ENCODE measurements at places on chromosomes 11 and 22. TPM values are rescaled to one million over a fixed set of nuclear protein-coding genes. Genes with fewer than 3 reads are reported as not detected.

The DRD2 gene
- total RNA-seq, result 0.20 TPM

The OR6A2 gene
- total RNA-seq, result 0.27 TPM

The MMP12 gene
- not detected for total RNA-seq

The TRIM48 gene
- not detected for total RNA-seq

The MRGPRE gene
- not detected for total RNA-seq

The RIC3 gene
- 15.7 TPM for total RNA-seq

DNA sequence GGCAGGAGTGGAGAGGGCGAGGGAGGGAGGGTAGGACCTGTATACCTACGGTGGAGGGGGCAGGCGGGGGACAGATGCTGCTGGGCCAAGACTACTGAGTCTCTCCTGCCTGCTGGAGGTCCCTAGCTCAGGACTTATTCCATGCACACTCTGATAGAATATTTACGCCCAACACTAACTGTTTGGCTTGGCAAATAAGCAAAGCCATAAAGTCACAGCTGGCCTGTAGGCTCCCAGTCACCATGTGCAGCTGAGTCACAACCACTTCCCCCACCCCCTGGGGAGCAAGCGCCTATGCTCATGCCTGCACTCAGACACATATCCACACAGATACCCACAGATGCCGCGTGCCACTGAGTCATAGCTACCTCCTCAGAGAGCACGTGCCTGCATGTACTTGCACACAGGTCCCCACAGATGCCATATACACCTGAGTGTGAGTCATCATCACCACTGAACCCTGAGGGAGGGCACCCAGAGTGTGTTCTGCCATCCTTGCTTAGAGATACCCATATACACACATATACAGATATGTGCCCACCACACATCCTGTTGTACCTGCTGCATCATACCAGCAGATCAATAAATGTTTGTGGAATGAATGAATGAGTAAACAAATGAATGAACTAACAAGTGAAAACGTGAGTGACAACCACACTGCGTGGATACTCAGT is 95.8 kb downstream of the SWAP70 start:
- 0 out of 2 replicates have a peak, but pooled peaks cover 3% of the 10 kb centered on the region for H3K27me3 ChIP-seq
- no peaks in the 10 kb centered on the region for H3K36me3 ChIP-seq
- DNase-seq, result no peak
- H3K27ac ChIP-seq, result no peak overlapping the region
- peaks cover 35% of the 10 kb centered on the region for H3K4me1 ChIP-seq

DNA sequence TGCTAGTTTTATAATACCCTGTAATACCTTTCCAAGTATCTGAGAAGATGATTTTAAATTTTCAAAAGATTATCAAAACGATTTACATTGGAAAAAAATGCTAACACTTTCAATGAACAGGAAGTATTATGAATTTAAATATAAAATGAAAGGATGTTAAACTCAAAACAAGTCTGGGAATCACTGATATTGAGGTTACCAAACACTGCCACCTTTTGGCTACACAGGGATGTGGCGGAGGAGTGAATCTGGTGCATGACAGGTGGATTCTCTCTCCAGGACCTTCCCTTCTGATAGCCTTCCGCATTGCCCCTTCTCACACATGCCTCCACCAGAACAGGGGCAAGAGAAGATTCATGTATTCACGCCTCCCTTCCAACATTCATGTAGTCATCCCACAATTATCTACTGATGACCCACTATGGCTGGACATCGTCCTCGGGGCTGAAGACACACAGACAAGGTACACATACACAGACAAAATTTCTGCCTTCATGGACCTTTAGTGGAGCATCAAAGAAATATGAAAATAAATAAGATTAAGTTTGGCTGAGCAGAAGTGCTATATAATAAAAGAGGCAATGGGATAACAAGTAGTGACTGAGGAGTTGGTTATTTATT is 34.7 kb downstream of the ATG16L2 start:
- H3K4me3 ChIP-seq, result no peak overlapping the region
- no peak overlapping the region for H3K27ac ChIP-seq
- H3K36me3 ChIP-seq, result no peaks in the 10 kb centered on the region
- H3K4me1 ChIP-seq, result no peaks in the 10 kb centered on the region
- DNase-seq, result peak; percentile 54

DNA sequence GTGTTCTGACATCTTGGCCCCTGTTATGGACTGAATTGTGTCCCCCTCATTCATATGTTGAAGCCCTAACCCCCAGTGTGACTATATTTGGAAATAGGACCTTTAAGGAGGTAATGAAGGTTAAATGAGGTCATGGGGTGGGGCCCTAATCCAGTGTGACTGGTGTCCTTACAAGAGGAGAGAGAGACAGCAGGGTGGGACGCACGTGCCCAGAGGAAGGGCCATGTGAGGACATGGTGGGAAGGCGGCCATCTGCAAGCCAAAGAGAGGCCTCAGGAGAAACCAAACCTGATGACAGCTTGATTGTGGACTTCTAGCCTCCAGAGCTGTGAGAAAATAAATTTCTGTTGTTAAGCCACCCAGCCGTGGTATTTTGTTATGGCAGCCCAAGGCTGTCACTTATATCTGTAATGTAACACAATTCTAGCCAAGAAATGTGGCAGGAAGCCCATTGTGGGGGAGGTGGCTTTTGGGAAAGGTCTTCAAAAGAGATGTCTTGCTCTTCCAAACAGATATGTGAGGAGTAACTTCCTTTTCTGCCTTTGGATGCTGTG is 23.7 kb downstream of the SLC22A6 start:
- DNase-seq, result no peak
- no peak overlapping the region for H3K4me3 ChIP-seq
- H3K4me1 ChIP-seq, result peaks cover 8% of the 10 kb centered on the region
- no peaks in the 10 kb centered on the region for H3K36me3 ChIP-seq
- peaks cover 3% of the 10 kb centered on the region for H3K27me3 ChIP-seq
- no peak overlapping the region for H3K27ac ChIP-seq

DNA sequence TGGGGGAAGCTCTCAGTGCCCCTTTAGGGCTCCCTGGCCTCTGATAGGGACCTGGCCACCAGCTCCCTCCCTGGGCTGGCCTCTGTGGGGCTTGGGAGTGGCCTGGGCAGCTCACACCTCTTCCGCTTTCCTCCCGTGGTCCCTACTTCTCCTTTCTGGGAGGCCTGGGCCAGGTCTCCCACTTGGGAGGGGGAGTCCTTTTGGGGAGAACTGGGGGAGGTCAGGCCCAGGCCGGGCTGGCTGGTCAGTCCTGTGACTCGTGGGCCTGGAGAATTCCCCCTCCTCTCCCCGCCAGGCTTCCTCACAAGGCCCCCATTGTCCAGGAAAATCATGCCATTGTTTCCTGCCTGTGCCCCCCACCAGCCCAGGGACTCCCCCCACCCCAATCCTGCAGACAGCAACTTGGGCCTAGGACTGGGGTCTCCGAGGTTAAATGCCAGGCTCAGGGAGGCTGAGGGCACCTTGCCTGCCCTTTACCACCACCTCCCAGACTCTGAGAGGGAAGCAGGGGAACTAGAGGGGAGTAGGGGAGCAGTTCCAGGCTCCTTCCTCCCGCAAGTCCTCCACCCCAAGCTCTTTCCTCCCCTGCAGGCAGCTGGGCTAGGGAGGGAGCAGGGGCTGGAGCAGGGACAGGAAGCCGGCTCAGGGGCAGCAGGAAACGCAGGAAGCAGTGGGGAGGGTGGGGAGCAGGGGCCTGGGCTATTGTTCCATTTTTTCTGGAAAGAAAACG is 2.8 kb downstream of the MAP3K11 start:
- DNase-seq, result no peak
- H3K27ac ChIP-seq, result no peak overlapping the region
- peaks cover 3% of the 10 kb centered on the region for H3K36me3 ChIP-seq
- H3K4me1 ChIP-seq, result peaks cover 28% of the 10 kb centered on the region
- no peaks in the 10 kb centered on the region for H3K27me3 ChIP-seq
- H3K4me3 ChIP-seq, result no peak overlapping the region

- H3K4me3 ChIP-seq, result no peak overlapping the region
- no peaks in the 10 kb centered on the region for H3K27me3 ChIP-seq
- H3K4me1 ChIP-seq, result peaks cover 17% of the 10 kb centered on the region
- peaks cover 44% of the 10 kb centered on the region for H3K36me3 ChIP-seq
- no peak overlapping the region for H3K27ac ChIP-seq
These were observed 54.0 kb downstream of the ZBTB44 start for GRCh38 chr11:130260742-130261141.

GRCh38 chr11:130483124-130483523 is 34.7 kb downstream of the ADAMTS15 start:
- no peak overlapping the region for H3K27ac ChIP-seq
- peaks cover 2% of the 10 kb centered on the region for H3K36me3 ChIP-seq
- H3K27me3 ChIP-seq, result peaks cover 3% of the 10 kb centered on the region
- no peak overlapping the region for H3K4me3 ChIP-seq
- DNase-seq, result no peak
- H3K4me1 ChIP-seq, result no peaks in the 10 kb centered on the region

DNA sequence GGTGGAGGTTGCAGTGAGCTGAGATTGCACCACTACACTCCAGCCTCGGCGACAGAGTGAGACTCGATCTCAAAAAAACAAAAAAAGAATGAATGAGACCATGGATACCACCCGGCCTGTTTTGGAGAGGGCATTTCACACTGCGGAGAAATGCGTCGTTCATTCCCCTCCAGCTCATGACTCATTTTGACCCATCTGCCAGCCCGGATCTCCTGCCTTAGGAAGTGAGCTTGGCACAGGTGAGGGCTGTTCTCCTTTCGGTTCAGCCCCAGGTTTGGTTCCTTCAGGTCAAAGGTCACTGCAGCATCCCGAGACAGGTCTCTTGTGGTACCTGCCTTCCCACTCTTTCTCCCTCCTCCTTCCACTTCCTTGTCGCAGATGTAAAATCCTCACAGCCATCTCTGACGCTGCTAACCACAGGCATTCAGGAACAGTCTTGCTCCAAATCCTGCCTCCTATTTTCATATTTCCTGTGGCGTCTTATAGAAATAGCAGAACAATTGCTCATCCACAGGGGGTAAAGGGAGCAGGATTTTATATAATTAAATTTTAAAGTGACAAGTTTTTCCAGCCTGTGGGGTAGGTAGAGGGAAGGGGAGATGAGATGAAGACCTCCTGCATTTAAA is 517.9 kb downstream of the NTM start:
- no peak overlapping the region for H3K4me3 ChIP-seq
- peaks cover 11% of the 10 kb centered on the region for H3K4me1 ChIP-seq
- H3K36me3 ChIP-seq, result no peaks in the 10 kb centered on the region
- DNase-seq, result no peak
- no peak overlapping the region for H3K27ac ChIP-seq
- H3K27me3 ChIP-seq, result no peaks in the 10 kb centered on the region

DNA sequence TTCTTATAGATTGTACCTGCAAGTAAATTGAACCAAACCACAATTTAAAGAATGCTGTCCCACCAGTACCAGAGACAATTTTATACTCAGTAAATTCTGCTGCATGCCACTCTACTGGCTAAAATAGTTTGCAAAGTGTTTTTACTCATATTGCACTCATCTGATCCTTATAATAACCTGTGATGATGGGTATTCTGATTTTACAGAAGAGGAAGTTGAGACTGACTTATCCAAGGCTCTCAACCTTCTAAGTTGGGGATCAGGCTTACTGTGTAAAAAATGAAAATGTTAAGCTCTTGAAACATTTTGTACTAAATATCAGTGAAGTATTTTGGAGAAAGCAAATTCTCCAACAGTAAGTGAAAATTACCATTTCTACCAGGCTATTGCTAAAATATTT is 37.9 kb downstream of the RNF169 start:
- H3K27me3 ChIP-seq, result no peaks in the 10 kb centered on the region
- DNase-seq, result no peak
- no peak overlapping the region for H3K4me3 ChIP-seq
- H3K27ac ChIP-seq, result no peak overlapping the region
- H3K4me1 ChIP-seq, result peaks cover 4% of the 10 kb centered on the region
- H3K36me3 ChIP-seq, result peaks cover 7% of the 10 kb centered on the region

DNA sequence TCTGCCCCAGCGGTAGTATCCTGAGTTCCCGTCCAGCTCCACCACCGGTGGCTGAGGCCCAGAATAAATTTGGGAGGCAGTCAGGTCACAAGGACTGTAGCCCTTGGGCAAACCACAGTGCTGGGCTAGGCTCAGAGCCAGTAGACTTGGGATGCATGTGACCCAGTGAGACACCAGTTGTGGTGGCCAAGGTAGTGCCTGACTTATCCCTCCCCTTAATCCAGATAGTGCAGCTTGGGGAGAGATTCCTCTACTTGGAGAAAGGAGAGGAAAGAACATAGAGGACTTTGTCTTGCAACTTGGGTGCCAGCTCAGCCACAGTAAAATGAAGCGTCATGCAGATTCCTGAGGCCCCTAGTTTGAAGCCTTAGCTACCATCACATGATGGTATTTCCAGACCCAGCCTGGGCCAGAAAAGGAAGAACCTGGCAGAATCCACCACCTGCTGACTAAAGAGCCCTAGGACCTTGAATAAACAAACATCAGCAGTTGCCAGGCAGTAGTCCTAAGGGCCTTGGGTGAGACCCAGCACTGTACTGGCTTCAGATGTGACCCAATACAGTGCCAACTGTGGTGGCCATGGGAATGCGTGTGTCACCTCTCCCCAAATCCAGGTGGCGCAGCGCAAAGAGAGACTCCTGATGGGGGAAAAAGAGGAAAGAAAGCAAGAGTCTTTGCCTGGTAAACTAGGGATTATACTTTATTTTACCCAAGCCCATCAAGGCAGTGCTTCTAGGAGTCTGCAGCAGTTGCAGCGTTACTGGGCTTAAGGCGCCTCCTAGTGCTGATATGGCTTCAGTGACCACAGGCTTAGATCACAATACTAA is 17.0 kb upstream of the DDX10 start:
- peaks cover 26% of the 10 kb centered on the region for H3K4me1 ChIP-seq
- H3K4me3 ChIP-seq, result no peak overlapping the region
- no peaks in the 10 kb centered on the region for H3K27me3 ChIP-seq
- H3K27ac ChIP-seq, result no peak overlapping the region
- H3K36me3 ChIP-seq, result no peaks in the 10 kb centered on the region

DNA sequence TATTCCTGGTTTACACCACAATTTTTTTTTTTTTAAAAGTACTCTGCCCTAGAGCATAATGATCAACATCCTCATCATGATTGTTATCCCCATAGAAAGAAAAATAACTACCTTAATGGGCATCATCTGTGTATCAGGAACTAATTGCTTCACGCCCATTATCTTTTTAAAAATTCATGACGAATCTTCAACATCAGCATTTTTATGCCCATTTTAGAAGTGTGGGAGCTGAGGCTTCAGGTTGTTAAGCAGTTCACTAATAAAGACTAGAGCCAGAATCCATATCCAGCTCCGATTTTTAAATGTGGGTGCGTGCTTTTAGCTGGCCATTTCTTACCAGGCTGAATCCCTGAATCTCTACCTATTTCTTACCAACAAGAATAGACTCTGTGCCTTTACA is 92.9 kb upstream of the KCNA4 start:
- H3K4me3 ChIP-seq, result no peak overlapping the region
- 0 out of 2 replicates have a peak, but pooled peaks cover 6% of the 10 kb centered on the region for H3K4me1 ChIP-seq
- no peaks in the 10 kb centered on the region for H3K36me3 ChIP-seq
- no peak for DNase-seq
- peaks cover 90% of the 10 kb centered on the region for H3K27me3 ChIP-seq

- peaks cover 53% of the 10 kb centered on the region for H3K4me1 ChIP-seq
- no peaks in the 10 kb centered on the region for H3K27me3 ChIP-seq
- 0 out of 2 replicates have a peak overlapping the region, but pooled peaks have one; percentile 8 for H3K4me3 ChIP-seq
These were observed 37.0 kb downstream of the LDLRAD3 start for GRCh38 chr11:35980686-35981390.

Data from WTC11 (cell line).